ENCODE measurements at places on chromosomes 4 and X.
A peak's percentile ranks its signal among the peaks of the same experiment; 100 is the strongest.

- no peak for DNase-seq
These were observed 53.1 kb upstream of the GIMD1 start for GRCh38 chr4:106421441-106422296.

DNA sequence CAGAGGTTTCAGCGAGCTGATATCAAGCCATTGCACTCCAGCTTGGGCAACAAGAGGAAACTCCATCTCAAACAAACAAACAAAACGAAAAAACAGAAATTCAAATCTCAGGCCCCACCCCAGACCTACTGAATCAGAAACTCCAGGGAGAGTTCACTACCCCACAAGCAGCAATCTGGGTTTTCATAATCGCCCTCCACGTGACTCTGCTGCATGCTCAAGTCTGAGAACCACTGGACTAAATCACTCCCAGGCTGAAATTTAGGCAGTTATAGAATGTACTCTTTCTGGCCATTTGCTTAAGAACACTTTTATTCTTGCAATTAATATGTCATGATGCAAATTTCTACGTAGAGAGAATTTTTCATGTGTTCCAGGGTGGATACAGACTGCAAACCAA is 287.3 kb downstream of the USP46 start:
- no peak for DNase-seq

- peak; percentile 31 for DNase-seq
These were observed 474.7 kb downstream of the SPRY1 start for GRCh38 chr4:123871341-123871740.

GRCh38 chrX:6021316-6022091 is 207.2 kb downstream of the NLGN4X start:
- peak; percentile 28 for DNase-seq

DNA sequence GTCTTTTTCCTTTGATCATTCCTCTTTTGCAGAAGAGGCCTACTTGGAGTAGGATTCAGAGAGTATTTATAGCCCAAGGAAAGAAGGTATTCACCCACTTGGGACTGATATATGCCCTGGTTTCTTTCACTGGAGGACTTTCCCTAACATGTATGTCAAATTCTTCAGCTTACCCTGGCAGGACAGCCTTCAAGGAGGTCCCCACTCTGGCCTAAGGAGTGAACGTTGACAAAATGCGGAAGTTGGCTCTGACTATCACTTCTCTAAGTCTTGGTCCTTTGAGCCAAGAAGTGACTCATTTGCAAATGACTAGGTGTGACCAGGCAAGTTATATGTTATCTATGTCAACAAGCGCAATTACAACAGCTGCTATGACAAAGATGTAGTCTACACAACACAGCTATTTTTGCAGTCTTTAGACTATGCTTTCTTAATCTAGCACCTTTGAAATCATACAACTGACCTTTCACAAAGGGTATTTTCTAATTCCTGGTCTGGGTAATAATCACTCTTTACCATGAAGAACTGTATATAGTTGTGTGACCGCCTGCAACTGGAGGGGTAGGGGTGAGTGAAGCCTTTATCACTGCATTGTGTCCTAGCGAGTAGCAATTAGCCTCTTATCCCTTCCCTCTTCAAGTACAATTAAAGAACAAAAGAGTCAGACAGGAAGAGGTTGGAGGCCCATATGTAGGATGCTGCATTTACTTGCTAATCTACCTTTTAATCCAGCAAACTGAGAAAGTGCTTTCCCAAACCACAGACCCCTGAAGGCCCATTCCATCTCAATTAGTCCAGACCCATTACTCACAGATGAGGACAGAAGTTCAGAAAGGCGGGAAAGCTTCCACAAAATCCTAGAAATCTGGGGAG is 50.1 kb downstream of the RASGEF1B start:
- peak; percentile 97 for DNase-seq

GRCh38 chr4:100113732-100114131 is 76.5 kb downstream of the DDIT4L start:
- DNase-seq: no peak

DNA sequence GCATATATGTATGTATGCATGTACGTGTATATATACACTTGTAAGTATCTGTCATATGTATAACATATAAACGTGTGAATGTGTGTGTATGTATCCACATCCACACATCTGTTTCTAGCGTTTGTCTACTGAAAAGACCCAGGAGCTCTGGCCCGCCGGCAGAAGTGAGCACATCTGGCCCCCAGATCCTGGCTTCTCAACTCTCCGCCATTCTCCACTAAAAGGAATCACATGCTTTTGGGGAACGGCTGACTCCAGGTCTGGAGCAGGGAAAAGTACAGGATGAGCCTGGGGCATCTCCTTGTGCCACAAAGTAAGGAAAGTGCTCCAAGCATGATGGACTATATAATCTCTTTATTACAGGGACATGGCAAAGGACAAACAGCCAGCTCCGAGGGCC is 143.7 kb downstream of the AFAP1 start:
- no peak for DNase-seq

- peak; percentile 90 for DNase-seq
These were observed 165.3 kb downstream of the BTC start for GRCh38 chr4:74628852-74629620.

DNA sequence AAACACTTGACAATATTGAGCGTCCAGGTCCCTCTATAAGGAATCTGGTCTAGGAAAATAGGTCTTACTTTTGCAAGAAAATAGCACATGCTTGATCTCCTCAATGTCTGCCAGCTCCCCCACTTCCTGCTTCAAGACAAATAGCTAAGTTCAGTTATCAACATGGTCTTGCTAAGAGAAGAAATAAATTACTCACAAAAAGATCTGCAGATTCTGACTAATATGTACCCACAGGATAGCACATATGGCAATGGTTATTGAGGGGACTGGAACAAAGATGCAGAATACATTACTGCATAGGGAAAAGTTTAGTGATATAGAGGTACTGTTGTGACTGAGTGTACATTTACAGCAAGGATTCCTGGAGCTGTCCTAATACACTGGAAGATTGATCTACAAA is 457.5 kb upstream of the GRID2 start:
- DNase-seq: no peak

GRCh38 chrX:151977009-151977408 is 2.5 kb upstream of the GABRE start:
- DNase-seq: no peak

- DNase-seq: no peak
These were observed 56.1 kb upstream of the HELT start for GRCh38 chr4:184962125-184962638.

- DNase-seq: no peak
These were observed 69.2 kb downstream of the CRMP1 start for GRCh38 chr4:5823542-5824211.

DNA sequence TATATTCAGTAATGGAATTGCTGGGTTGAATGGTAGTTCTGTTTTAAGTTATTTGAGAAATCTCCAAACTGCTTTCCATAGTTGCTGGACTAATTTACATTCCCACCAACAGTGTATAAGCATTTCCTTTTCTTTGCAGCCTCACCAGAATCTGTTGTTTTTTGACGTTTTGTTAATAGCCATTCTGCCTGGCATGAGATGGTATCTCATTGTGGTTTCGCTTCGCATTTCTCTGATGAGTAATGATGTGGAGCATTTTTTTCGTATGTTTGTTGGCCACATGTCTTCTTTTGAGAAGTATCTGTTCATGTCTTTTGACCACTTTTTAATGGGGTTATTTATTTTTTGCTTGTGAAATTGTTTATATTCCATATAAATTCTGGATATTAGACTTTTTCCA is 13.6 kb upstream of the MAGED4B start:
- no peak for DNase-seq

DNA sequence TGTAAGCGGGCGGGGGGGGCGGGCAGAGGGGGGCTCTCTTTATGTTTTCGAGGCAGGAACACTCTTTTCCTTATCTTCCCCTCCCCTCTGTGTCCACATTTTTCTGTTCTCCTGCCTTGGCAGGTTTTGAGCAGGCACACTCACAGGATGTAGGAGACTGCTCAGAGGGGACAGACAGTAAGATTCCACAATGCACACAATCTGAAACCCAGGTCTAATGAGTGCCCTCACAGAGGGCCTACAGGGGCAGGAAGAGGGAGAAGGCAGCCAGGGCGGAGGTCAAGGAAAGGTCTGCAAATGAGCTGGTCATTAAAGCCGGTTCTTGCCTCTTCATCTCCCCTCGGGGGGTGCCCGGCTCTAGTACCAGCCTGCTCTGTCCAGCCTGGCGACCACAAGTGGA is 106.1 kb upstream of the ATP6AP2 start:
- DNase-seq: no peak

DNA sequence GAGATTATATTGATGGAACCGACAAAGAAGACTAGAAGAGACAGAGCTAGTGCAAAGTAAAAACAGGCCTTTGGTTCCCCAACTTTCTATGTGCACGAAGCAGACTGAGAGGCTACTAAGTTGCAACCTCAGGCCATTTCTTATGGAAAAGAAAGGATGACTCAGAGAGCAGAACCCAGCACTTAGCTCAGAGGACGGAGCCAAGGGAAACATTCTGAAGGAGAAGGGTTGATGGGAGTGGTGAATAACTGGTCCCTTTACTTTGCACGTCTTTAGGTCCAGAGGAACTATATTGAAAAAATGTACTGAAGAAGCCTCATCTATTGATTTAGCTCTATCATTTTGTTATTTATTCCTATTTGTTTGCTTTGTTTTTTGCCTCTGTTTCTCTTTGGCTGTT is 182.1 kb downstream of the CPE start:
- no peak for DNase-seq

GRCh38 chrX:119853444-119853843 is 681 bp upstream of the UPF3B start:
- no peak for DNase-seq

- DNase-seq: no peak
These were observed 443.4 kb downstream of the TECRL start for GRCh38 chr4:63965875-63966274.

DNA sequence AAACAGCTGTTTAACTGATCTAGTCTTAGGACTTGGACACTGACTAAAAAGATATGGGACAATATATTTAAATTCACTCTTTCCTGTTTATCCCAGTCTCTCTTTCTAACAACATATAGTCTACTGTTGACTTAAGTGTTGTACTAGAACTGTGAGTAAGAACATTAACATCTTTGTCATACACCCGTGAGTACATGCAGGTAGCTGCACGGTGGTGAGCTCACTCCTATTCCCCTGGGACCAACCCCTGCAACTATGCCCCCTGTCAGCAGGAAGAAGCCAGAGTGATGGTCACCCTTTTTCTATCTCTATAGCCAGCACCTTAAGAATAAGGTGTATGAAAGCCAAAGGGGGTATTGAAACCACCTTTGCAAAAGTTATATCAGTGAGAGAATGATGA is 17.6 kb downstream of the TBL1X start:
- no peak for DNase-seq

- no peak for DNase-seq
These were observed 195.2 kb downstream of the KDR start for GRCh38 chr4:54930226-54930625.

DNA sequence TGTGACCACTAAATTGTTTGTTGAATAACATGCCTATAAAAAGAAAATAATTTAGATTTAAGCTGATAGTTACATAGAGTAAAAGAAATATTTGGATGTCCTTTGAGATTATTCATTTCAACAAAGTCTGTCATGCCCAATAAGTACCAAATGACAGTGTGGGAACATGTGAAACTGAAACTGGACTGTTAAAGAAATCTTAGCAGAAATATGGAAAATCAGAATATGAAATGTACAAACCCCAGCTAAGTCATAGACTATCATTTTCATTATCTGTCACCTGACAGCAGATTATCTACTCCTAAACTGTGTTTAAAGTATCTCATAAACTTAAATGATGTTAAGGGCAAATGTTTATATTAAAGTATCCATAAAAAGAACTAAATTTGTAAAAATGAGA is 437.8 kb upstream of the FAM241A start:
- DNase-seq: no peak
